ENCODE measurements at places on chromosomes 1 and 21.

- DNase-seq = no peak
Measured at GRCh38 chr21:15400905-15401304, 328.9 kb upstream of the USP25 start.

GRCh38 chr1:160887071-160887470 lies 2.1 kb upstream of the ITLN1 start:
- DNase-seq = no peak

DNA sequence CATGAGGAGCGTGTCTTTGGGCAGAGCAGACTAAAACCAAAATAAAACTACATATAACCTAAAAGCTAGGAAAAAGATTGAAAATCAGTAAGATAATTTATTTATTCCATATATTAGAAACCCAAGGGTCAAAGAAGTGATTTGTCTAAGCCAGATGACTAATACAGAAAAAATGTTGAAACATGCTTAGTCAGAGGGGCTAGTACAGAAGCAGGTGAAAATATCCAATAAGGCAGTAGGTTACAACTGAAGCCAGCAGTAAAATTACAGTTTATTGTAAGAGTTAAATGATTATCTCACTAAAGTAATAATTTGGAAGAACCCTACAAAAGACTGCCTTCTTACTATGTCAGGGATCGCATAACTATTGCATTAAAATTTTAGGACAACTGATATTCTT lies 1190.9 kb upstream of the PRMT6 start:
- no peak for DNase-seq

- DNase-seq = no peak
Measured at GRCh38 chr1:173347282-173347818, 129.8 kb upstream of the PRDX6 start.

- no peak for DNase-seq
Measured at GRCh38 chr1:199867601-199868000, 159.9 kb upstream of the NR5A2 start.

GRCh38 chr1:77415579-77415978 lies 133.8 kb downstream of the AK5 start:
- DNase-seq = no peak

Data from hematopoietic multipotent progenitor cell treated with erythropoietin and hydrocortisone succinate and interleukin-3 and kit ligand, for 17 days (in vitro differentiated cells).